ENCODE measurements at places on chromosomes 1 and 21. TPM values are rescaled to one million over a fixed set of nuclear protein-coding genes. Genes with fewer than 3 reads are reported as not detected.

- DNase-seq = no peak
Observed at GRCh38 chr1:161162806-161163205, 3.4 kb upstream of the PPOX start.

DNA sequence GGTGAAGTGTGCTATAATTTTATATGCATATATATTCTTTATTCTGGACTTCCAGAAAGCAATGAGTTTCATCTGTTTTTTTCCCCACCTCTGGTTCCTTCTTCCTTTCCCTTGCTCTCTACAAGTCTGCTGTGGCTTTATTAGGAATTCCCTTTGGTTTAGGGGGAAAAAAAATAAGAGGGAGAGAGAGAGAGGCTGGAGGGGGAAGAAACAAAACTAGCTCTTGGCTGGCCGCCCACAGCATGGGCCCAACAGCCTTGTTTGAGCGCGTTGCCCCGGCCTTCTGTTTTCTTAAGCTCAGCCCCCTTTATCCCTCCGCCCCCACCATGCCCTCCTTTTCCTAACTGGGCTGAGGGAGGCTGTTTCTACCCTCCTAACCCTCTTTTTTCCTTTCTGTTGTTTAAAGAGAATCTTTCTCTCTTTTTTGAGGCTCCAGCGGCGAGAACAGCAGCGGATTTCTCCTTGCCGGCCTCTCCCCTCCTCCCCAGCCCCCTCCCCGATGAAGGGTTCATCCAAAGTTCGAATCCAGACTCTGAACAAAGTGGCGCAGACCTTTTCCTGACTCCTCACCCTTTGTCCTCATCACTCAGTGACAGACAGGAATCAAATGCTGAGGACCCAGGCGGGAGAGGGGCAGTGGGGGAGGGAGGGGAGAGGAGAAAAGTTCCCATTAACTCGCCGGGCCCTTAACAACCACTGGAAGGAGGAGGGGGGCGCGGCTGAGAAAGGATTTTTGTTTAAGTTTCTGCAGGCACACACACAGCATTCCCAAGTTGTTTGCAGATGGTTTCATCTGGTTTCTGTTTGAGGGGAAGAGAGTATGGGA is 29.7 kb downstream of the PBX1 start:
- no peak for DNase-seq

DNA sequence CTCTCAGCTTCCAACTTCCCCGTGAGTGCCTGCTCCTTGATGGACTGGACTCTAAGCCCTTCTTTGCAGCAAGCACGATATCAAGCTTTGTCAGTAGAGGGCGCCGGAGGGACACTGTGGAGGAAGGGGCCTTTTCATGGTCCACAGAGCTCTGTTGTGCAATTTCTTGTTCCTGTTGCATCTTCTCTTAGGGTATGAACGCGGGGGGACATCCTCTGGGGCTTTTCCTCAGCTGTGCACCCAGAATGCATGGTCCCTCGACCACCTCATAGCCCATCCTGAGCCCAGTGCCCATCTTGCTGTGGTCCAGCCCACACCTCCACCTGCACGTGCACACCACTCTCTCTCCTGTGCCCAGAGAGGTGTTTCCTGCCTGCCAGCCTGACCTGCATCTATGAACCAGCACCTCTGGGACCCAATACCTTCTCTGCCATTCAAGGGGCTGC is 556.8 kb downstream of the PTPRU start:
- no peak for DNase-seq

- DNase-seq = no peak
Observed at GRCh38 chr1:72137656-72138055, 144.7 kb downstream of the NEGR1 start.

- no peak for DNase-seq
Observed at GRCh38 chr1:55773211-55773940, 558.2 kb upstream of the USP24 start.

GBP6 gene
- total RNA-seq = not detected

CFHR2 gene
- not detected for total RNA-seq
